Mesothelial cell of epicardium (in vitro differentiated cells): ENCODE measurements at places on chromosomes 4 and X.

GRCh38 chrX:109343671-109344070 lies 138.2 kb downstream of the GUCY2F start:
- H3K4me1 ChIP-seq: peaks cover 28% of the 10 kb centered on the region
- no peak for DNase-seq
- no peak overlapping the region for H3K4me3 ChIP-seq
- H3K27me3 ChIP-seq: no peaks in the 10 kb centered on the region
- peak overlapping the region; percentile 44 for H3K27ac ChIP-seq

DNA sequence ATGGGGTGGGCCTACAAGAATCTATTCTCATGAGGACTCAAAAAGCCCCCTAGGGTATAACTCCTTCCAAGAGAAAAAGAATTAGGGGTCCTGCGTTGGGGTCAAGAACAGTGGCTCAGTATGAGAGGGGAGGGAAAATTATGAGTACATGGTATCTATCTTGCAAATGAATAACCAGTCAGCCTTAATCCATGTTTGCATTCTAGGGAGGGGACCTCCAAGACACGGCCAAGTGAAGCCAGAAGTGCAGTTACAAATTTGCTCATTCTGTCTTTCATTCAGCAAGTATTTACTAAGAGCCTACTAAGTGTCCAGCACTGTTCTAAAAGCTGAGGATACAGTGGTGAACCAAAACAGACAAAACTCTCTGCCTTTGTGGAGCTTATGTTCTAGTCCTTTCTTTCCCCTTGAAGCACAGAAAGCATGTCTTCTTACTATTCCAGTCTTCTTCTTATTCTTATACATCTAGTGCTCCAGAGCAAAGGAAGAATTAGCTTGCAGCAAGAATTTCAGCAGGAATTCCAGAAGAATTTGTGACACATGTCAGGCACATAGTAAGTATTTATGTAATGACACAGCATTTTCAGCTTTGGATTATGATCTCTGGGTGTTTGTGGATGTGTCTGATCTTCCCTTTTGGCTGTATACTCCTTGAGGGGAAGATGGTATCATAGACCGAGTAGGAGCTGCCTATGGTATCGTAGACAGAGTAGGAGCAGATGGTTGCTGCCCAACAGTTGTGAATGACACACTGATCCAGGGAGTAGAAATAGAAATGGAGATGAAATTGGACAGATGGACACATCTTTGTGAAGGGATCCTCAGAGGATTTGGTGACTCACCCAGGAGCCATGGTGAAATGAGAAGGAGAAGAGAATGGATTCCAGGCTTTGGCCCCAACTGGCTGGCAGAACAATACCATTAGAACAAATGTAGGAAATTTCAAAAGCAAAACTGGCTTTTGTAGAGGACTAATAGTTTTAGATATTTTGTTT lies 75.9 kb downstream of the COQ2 start:
- no peak overlapping the region for H3K4me3 ChIP-seq
- H3K4me1 ChIP-seq: no peaks in the 10 kb centered on the region
- H3K36me3 ChIP-seq: peaks cover 4% of the 10 kb centered on the region
- no peak for DNase-seq
- no peak overlapping the region for H3K27ac ChIP-seq

- H3K4me3 ChIP-seq: no peak overlapping the region
- DNase-seq: no peak
- H3K36me3 ChIP-seq: peaks cover 6% of the 10 kb centered on the region
- H3K27me3 ChIP-seq: no peaks in the 10 kb centered on the region
Measured at GRCh38 chrX:155048977-155049619, 21.8 kb downstream of the CMC4 start.

DNA sequence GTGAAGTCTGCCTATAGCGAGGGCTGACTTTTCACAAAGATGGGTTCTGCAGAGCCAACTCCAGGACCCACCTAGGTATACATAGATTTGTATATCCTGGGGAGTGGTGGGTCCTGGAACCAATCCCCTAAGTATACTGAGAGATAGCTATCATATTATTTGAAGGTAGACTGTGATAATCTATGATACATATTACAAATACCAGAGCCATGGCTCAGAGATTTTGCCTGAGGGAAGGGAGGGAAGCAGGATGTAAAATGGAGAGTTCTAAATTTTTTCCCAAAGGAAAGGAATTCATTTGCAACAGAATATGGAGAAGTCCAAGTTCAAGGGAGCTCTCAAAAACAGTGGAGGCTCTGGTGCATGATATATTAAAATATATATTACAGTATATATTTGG lies 7.2 kb downstream of the TCEAL3 start:
- H3K27ac ChIP-seq: no peak overlapping the region
- H3K27me3 ChIP-seq: no peaks in the 10 kb centered on the region
- H3K4me1 ChIP-seq: no peaks in the 10 kb centered on the region

DNA sequence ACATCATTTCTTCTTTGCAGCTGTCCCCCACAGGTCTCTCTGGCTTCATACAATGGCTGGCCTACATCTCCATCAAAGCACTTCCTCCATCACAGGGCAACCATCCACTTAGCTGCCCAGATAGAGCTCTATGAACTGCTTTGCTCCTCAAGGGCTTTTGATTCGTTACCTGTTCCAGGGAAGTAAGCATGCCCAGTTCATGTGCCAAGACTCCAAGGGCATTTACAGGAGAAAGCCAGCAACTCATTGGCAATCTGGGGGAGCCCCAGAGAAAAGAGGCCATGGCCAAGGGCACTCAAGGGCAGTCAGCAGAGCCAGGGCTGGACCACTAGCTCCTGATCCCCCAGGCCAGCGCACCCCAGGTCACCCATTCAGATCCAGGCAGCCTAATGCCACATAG lies 24.5 kb upstream of the ZNF185 start:
- no peaks in the 10 kb centered on the region for H3K4me1 ChIP-seq
- H3K27me3 ChIP-seq: no peaks in the 10 kb centered on the region
- no peak for DNase-seq
- H3K27ac ChIP-seq: no peak overlapping the region

- no peaks in the 10 kb centered on the region for H3K27me3 ChIP-seq
- no peaks in the 10 kb centered on the region for H3K4me1 ChIP-seq
- H3K27ac ChIP-seq: peak overlapping the region; percentile 52
- no peak overlapping the region for H3K4me3 ChIP-seq
- peaks cover 64% of the 10 kb centered on the region for H3K36me3 ChIP-seq
- no peak for DNase-seq
Measured at GRCh38 chrX:47204970-47205369, 11.3 kb downstream of the UBA1 start.

DNA sequence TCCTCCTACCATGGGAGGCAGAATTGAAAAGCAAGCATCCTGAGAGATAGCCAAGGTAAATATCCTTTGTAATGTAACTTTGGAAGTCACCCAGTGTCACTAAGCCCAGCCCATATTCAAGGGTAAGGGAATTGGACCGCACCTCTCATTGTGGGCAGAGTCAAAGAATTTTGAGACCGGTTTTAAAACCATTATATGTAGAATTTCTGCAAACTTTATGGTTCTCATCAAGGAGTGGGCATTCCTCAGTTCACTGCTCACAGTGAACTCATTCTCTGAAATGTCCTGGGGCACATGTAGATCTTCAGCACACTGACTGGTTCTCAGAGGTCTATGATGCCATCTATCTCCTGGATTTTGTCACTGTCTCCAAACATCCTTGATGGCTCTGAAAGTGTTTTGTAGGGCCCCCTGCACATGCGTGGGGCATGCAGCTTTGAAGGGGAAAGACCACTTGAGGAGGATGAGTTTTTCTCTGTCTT lies 35.3 kb upstream of the CHRNA9 start:
- H3K36me3 ChIP-seq: no peaks in the 10 kb centered on the region
- no peak for DNase-seq
- no peaks in the 10 kb centered on the region for H3K4me1 ChIP-seq
- no peak overlapping the region for H3K4me3 ChIP-seq
- H3K27ac ChIP-seq: no peak overlapping the region

GRCh38 chr4:127335732-127336131 lies 297.0 kb upstream of the INTU start:
- H3K4me3 ChIP-seq: no peak overlapping the region
- no peaks in the 10 kb centered on the region for H3K4me1 ChIP-seq
- no peak overlapping the region for H3K27ac ChIP-seq
- no peaks in the 10 kb centered on the region for H3K36me3 ChIP-seq
- no peak for DNase-seq

DNA sequence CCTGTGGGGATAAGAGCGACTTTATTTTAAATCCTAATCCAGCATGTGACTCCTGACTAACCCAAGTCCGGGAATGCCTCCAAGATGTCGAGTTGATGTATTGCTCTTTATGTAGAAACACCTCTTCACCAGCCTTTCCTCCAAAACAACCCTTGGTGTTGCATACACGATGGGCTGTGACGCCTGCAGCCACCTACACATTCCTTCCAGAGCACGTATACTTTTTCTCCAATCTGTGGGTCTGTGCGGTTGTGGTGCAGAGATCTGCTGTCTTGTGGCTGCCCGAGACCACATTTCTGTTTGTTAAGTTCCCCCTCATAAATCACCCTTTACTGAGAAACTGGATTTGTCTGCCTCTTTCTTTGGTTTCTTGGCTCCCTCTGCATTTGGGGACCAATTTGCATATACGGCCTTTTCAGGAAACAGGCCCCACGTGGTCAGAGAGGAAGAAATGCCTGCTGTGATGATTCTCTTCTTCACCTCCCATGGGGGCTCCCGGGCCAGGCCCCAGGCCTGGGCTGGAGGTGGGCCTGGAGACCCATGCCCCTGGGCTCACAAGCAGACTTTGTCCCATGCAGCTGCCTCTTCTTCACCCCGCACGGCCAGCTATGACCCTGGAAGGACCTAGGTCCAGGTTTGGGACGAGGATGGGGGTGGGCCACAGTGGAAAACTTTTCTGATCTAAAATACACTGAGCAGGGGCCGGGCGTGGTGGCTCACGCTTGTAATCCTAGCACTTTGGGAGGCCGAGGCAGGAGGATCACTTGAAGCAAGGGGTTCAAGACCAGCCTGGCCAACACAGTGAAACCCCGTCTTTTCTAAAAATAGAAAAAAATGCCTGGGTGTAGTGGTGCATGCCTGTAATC lies 21.4 kb upstream of the AFAP1 start:
- no peaks in the 10 kb centered on the region for H3K27me3 ChIP-seq

DNA sequence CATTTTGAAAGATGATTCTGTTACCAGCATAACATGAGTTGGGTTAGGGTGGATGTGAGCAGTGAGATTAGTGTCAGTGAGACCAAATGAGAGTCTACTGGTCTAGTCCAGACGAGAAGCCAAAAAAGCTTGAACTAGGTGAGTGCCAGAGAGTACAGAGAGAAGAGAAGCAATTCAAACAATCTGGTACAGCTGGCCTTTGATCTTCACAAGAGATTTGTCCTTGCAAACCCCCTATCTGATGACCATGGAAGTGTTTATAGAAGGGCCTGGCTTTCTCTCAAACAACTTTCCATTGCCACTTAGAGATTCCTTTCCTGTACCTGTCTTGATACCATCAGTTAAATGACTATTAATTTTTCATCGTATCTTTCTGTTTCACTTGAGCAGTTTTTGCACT lies 128.5 kb downstream of the PPA2 start:
- peaks cover 10% of the 10 kb centered on the region for H3K4me1 ChIP-seq
- DNase-seq: no peak
- no peak overlapping the region for H3K4me3 ChIP-seq
- no peaks in the 10 kb centered on the region for H3K27me3 ChIP-seq
- no peak overlapping the region for H3K27ac ChIP-seq
